Activated CD4-positive, alpha-beta T cell treated with anti-CD3 and anti-CD28 coated beads for 4 hours (primary cell): ENCODE measurements at places on chromosomes 11 and 22.

DNA sequence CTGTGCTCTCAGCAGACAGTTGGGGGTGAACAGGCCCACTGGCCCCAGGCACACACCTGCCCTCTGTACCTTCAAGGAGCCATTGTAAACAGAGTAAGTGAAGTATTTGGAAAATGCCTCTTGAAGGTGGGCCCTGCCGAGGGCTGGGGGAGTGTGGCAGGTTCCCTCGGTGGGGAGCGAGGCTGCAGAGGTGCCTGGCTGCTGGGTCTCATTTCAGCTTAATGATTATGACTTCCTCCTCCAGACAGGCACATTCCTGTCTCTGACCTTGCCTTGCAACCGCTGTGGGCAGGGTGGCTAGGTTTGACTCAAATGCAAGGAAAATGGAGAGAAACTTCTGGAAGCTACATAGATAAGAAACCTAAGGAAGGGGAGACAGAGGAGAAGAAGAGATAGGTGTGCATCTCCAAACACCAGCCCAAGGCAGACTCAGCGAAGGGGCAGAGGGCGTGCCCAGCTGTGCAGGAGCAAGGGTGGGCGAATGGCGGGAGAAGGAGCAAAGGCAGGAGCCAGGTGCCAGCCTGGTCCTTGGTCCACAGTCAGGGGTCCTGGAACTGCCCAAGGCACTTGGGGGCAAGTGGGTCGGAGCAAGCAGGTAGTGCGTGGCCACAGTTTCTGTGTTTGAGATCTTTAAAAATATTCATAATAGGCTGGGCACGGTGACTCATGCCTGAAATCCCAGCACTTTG is 14.0 kb downstream of the GRAMD4 start:
- no peak for DNase-seq

GRCh38 chr11:90310210-90310609 is 87.4 kb upstream of the CHORDC1 start:
- no peak for DNase-seq

GRCh38 chr11:13782390-13783075 is 114.1 kb downstream of the FAR1 start:
- DNase-seq = no peak

- DNase-seq = no peak
These were observed 34.2 kb downstream of the CCDC81 start for GRCh38 chr11:86408845-86409244.

DNA sequence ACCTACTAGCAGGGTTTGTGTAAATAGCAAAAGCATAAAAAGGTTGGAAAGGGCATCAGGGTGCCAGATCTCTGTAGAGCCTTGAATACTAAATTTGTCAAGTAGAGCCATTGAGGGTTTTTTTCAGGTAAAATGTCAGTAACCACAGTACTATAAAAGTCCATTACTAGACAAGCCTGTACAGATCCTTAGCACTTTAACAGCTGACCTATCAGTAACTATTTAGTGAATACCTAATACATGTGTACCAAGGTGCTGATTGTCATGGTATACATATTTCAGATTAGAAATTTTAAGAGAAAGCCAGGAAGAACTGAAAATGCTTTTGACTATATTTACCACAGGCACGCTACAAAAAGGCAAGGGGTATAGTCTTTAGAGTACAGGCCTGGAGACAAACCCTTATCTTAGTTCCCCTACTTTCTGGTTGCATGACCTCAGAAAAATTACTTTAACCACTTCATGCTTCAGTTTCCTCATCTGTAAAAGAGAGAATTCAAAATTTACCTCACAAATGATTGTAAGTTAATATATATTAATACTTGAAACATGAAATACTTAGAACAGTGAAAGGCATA is 57.9 kb downstream of the RAB38 start:
- no peak for DNase-seq

DNA sequence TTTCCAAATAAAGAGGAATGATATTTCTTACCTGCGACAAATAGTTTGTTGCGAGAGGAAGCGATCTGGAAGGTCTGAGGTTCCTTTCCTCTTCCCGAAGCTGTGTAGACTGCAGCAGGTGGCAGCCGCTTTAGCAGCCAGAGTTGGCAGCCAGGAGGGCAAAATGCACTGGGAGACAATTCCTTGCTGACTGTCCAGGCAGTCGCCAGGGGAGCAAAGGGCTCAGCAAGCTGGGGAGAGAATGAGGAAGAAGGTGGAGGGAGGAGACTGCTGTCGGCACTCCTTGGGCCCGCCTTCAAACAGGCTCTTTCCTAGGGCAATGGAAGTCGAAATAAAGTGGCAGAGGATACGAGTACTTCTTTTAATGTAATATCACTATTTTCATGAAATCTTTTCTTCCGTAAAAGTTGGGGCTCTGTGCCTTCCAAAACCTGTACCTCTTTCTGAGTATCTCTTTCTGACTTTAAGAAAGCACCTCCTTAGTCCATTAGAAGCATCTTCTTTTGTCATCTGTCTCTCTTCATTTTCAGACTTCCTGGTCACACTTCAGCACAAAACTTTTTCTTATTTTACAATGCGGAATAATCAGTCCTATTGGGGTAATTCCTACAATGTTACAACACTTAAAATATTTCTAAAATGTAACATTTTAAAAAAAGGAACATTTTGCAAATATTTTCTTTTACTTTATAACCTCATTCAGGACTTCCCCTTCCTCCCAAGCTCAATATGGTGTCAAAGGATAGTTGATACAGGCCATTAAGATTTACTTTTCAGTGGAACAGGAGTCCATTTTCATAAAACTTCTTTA is at the start of gene IL18:
IL18 (minus strand) TSS at position 220 of the 811 bp plus-strand sequence. CDS start 9,041 bp downstream, outside the sequence.
- DNase-seq = no peak

DNA sequence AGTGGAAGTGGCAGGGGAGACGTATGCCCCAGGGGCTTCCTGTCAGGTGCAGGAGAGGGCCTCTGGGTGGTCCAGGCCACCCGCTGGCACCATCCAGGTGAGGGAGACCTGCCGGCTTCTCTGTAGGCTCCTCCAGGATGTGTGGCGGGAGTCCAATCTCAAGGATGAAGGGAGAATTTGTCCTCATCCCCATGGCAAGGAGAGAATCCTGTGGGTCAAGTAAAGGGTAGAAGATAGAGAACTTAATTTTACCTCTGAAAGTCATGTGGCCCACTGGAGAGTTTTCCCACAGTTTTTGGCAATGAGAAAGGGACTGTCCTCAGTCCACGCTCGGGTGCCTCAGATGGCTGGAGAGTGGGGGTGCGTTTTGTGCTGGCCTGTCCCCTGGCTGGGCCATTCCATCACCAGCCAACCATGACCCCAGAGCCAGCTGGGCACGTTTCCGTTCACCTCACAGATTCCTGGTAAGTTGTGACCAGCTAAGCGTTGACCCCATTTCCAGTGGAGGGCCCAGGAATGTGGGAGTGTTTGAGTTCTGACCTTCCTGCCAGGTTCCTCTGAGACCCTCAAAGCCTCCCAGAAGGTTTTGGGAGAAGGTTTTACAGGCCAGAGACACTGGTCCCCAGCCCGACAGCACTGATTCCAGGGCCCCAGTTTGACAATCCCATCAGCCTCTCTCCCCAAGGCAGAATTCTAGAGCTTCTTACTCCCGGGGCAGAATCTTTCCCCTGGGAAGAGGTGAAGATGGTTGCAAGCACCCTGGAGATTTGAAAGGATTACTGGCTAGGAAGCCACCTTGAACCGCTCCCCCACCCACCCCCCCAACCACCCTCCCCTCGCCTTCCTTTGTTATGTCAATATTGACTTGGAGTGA is 2.6 kb downstream of the OVOL1 start:
- no peak for DNase-seq

GRCh38 chr11:86523738-86524619 is 148.4 kb downstream of the ME3 start:
- no peak for DNase-seq

DNA sequence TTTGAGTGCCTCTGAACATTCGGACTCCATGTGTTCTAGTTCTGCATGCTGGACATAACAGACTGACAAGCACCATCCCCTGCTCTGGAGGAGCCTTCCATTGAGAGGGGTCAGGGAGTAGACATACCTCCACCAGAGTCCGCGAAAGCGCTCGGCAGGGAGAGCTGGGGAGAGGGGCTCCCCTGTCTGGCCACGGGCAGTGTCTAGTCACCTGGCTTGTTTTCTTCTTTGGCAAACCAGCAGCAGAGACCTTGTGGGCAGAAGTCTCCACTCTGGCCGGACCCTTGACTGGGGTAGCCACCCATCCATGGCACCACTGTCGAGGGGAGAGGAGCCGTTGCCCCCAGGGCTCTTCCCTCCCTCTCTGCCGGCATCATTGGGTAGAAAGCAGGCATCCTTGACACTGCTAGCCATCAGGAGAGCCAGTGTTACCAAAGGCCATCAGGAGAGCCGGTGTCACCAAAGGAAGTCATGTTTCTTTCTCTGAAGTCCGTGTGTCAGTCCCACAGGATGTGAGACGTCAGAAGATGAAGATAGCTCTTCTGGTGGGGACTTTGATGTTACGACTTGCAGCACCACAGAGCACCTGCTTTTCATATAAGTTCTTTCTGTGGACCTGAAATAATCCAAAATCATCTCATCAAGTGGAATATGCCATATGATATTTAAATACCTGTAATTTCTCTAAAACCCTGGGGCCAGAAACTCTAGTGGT is 305.6 kb downstream of the TBC1D22A start:
- no peak for DNase-seq
